ENCODE measurements at places on chromosomes 7 and 10. TPM values are rescaled to one million over a fixed set of nuclear protein-coding genes. Genes with fewer than 3 reads are reported as not detected.

COL1A2 gene
- polyA plus RNA-seq: 48.3 TPM

DRGX gene
- polyA plus RNA-seq: not detected

CYP2C8 gene
- polyA plus RNA-seq: 1.8 TPM

GBX1 gene
- not detected for polyA plus RNA-seq

ANKRD61 gene
- not detected for polyA plus RNA-seq

HIP1 gene
- polyA plus RNA-seq: 3.6 TPM
